ENCODE measurements at places on chromosomes 5 and 9. TPM values are rescaled to one million over a fixed set of nuclear protein-coding genes. Genes with fewer than 3 reads are reported as not detected.

GRCh38 chr9:107007402-107007801, 144.4 kb downstream of the ZNF462 start:
- DNase-seq: no peak

- DNase-seq: no peak
Observed at GRCh38 chr5:25027061-25027460, 382.3 kb upstream of the CDH10 start.

DNA sequence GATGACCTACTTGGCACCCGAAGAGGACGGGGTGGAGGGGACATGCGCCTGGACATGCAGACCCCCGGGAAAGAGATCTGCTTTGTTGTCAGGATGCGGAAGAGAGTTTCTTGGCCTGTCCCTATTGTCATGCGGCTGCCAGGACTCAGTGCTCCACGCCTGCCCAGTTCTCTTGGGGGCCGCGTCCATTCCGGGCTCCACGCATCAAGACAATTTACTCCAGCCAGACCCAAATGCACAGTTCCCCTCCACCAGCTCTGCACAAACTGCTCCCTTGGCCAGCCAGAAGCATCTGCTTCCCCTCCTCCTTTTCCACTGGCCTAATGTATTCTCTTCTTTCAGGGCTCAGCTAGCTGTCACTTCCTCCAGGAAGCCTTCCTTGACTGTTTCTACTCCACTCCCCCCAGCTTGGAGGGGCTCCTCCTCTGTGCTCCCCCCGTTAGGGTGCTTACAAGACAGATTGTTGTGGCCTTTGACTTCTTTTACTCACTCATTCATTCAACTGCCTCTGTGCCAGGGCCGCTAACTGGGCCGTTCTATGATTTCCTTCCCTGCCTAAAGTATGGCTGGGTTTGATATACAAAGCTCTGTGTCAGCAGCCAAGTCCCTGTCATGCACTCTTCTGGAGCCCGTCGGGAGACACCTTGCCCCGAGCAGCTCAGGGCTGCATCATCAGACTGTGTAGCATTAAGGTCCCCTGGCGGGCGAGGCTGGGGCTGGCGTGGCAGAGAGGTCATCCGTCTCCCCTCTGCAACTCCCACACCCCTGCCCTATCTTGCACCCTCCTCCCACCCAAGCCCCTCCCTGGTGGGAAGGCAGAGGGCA, 6.6 kb downstream of the FIBCD1 start:
- DNase-seq: peak; percentile 89

DNA sequence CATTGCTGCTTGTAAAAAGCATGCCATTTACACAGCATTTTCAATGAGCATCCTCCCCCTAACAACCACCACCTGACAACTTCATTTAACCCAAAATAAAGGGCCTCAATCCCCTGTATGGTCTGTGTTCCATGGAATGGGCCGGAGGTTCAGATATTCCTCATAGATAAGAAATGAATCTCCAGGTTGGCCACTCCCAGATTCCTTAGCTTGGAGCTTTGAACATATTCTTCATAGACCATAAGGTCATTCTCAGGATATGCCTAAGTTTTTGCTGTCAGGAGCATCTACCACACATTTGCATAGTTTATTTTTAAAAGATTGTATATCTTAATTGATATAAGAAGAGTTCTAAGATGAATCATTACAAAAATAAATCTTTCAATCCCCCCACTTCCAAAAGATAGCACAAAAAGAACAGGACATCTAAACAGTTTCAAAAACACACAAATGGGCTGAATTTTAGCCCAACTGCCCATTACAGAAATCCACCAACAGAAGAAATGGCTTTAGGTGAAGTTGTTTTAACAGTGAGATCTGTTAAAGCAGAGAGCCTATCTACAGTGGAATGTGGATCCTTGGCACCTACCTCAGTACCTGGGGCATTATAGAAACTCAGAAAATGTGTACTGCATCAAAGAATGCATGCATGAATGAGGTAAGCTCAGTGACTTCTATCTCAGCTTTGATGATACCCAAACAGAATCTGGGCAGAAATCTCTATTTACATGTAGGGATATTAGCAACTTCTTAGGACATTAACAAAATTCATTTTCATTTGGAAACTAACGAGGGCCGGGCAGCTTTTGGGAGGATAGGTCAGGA, 179.8 kb downstream of the SEC61B start:
- no peak for DNase-seq

GRCh38 chr5:35202319-35203111, 27.8 kb downstream of the PRLR start:
- DNase-seq: no peak

GRCh38 chr5:172931001-172931536, 28.2 kb upstream of the RPL26L1 start:
- no peak for DNase-seq

The KIAA0825 gene
- 1.00 TPM for polyA plus RNA-seq

The ZNF79 gene
- polyA plus RNA-seq: 3.1 TPM
